ENCODE measurements at places on chromosomes 3 and 15.

DNA sequence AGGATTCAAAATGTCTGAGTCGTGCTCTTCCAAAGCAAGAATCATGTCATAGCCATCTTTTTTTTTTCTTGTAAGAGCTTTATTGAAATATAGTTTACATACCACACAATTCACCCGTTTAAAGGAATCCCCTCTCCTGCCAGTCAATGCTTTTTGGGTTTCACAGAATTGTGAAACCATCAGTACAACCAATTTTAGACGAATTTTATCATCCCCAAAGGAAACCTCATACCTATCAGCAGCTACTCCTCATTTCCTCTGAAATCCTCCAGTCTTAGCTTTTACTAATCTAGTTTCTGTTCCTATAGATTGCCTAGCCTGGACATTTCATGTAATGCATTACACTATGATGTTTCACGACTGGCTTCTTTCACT is 39.6 kb downstream of the ADIPOQ start:
- no peak for DNase-seq

DNA sequence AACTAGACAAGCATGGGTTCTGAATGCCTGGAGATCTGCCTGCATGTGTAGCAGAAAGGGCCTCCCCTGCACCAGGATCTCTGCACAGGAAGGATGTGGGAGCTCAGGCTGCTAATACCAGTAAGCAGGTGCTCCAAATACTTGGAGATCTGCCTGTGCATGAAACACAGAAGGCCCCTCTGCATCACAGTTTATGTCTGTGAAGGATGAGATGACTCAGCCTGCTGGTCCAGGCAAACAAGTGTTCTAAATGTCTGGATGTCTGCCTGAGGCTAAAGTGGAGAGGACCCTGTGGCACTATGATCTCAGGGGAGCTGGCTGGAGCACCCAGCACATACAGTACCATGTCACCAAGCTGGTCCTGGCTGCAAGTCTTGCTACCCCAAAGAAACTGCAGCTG is 678.8 kb downstream of the MCTP2 start:
- DNase-seq = no peak

DNA sequence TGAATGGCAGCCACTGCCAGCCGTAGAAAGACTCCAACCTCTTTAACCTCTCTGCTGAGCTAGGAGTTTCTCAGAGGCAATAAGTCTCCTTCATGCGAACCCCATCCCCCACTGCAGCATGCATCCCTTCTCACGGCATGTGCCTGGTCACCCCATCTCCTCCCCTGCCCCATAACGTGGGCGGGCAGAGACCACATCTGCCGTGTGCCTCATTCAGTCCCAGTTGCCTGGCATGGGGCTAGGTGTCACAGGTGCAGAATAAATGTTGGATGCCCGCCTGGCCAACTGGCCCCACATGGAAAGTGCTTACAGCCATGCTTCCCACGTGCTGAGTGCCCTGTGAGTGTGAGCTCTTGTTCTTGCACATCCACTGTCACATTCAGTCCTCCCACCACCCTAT is 43.5 kb upstream of the NTRK3 start:
- DNase-seq = no peak

DNA sequence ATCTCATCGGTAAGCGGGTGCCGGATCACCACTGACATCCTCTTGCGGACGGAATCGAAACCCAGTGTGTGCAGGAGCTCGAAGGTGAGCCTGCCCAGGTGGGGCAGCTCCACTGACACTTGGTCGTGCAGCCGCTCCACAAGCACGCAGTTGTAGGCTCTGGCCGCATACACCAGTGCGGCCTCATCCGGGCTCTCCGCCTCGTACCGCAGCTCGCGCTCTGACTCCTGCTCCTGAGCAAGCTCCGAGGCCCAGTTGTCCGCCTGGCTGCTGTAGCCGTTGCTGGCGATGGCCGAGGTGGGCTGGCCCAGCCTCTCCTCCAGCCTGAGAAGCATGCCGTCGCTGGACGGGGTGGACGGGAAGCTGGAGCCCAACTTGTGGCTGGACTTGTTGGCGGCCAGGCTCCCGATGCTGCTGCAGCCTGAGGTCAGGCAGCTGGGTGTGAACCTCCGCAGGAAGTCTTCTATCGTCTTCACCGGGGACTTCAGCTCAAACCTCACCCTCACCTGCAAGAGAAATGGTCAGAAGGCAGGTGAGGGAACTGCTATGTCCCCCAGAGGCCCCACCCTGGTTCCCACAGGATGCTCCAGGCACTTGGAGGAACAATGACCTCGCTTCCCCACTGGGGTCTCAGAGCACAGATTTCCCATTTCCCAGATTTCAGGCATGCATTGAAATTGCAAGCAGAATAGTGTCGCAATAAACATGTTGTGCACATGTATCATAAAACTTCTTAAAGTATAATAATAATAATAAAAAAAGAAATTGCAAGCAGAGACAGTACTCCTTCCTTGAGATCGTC is 149.2 kb downstream of the ATP10A start:
- DNase-seq = no peak

DNA sequence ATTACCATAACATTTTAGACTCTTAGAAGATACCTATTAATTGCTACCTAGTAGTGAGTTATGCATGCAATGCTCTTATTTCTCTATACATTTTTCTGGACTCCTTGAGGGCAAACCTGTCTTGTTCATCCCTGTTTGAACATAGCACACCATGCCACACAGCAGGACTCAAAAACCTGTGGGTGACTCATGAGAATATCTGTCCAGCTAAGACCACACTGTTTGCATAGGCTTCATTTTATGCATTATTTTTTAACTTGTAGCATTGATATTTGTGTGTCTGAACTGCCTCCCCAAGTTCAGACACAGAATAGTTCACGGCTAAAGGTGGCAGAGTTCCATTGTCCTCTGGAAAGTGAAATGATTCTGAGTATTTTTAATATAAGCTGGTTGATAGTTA is 1.8 kb downstream of the LMCD1 start:
- DNase-seq = no peak

DNA sequence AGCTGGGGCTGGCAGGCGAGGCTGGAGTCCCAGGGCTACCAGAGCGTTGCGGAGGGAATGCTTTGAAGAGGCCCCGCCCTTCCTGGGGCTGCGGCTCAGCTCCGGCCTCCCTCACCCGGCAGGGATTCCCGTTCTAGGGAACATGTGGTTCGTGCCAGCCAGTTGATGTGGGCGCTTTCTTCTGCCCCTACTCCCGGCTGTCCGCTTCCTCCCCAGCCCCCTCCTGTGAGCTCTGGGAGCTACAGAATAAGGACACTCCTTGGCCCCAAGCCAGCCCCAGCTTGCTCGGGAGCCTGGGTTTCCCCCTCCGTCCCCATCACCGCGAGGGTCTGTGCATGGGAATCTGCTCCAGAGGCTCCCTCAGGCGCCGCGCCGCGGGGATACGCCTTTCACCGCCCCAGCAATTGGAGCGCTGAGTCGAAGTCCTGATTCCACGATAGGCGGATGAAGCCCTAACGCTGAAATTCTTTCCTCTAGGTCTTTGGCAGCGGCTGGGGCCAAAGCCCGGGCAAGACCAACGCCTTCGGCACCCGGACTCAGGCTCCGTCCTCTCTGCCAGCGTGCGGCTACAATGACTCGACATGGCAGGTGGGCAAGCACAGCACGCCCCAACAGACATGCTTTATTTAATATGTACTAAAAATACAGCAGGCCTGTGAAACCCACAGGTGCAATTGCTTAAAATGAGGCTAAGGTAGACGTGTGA is 69.5 kb downstream of the KLF15 start:
- no peak for DNase-seq

DNA sequence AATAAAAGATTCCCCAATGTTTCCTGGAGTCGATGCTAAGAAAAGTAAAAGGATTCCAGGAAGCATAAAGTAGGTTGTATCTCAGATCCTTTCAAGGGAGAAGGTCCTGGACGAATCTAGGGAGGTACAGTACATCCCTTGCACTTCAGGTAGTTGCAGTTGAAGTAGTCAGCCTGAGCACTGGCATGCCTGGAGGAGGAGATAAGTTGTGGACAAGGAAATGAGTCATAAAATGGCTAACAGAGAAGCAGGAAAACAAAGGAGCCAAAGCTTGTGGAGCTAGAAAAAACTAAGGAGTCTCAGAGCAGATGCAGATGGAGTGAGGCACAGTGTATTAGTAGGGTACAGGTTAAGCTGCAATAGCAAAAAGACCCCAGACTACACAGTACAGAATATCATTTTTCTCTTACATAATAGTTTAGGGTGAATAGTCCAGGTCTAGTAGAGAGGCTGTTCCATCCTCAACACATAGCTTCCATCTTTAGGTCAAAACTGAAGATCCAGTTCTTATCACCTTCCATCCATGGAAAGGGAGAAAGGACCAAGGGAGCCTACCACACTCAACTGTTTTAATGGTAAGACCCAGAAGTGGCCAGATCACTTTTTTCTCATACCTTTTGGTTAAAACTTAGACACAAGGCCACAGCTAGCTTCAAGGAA is 41.3 kb downstream of the COL6A5 start:
- no peak for DNase-seq

DNA sequence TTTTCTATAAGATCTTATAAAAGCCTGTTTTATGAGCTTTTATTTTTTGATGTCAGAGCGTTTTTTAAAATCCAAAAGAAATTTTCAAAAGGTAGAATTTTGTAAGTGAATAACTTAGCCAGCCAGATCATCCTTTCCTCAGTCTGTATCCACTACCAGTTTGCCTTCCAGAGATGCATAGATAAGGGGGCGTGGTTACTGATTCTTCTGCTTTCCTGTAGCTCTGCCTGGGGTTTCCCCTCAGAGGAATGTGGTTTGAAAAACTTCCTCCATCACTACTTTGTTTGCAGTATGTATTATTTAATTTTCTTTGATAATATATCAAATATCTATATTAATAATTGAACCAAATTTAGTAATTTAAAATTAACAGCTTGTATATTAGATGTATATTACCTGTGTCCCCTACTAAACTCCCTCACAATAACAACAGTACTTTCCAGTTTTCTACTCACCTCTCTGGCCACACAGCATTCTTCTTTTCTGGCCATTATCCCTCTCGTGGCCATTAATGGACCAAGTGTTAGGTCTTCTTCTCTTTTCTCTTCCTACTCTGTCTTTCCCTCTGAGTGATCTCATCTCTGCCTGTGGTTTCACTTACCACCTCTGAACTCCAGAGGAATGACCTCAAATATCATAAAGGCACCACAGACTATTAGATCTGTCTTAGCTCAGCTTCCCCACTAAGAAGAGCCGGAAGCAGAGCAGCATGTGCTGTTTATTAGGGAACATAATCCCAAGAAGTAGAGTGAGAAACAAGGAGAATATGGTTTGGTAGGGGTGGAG is 239.7 kb downstream of the UBE2E2 start:
- no peak for DNase-seq

GRCh38 chr15:57994221-57995049 is 71.1 kb downstream of the ALDH1A2 start:
- DNase-seq = peak; percentile 54

GRCh38 chr15:89586651-89587050 is 11.4 kb downstream of the TICRR start:
- no peak for DNase-seq

- peak; percentile 56 for DNase-seq
Measured at GRCh38 chr3:134796281-134797056, 1.4 kb downstream of the EPHB1 start.

GRCh38 chr15:37576952-37577351 is 357.5 kb upstream of the TMCO5A start:
- DNase-seq = no peak

- no peak for DNase-seq
Measured at GRCh38 chr3:26931896-26932295, 309.3 kb downstream of the LRRC3B start.

DNA sequence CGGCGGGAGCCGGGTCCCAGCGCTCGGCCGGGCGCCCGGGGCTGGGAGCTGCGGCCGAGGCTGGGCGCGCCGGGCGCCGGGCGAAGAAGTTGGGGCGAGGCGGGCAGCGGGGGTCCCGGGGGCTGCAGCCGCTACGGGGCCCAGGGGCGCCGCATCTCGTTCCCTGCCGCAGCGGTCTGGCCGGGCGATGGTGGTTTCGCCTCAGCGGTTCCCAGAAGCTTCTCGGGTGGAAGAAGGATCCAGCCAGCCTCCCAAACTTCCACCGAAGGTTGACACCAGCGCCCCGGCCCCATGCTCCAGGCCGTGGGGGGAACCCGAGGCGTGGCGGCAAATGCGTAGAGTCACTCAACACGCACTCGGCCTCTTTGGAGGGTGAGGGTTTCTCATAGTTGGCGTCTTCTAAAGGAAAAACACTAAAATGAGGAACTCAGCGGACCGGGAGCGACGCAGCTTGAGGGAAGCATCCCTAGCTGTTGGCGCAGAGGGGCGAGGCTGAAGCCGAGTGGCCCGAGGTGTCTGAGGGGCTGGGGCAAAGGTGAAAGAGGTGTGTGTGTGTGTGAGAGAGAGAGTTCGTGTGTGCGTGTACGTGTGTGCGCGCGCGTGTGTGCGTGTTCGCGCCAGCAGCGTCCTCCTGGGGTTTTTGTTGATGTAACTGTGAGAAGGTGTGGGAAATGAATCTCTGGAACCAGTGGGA is 940 bp downstream of the BOC start:
- DNase-seq = peak; percentile 16

GRCh38 chr3:186782542-186783057 is 777 bp upstream of the EIF4A2 start:
- DNase-seq = no peak

DNA sequence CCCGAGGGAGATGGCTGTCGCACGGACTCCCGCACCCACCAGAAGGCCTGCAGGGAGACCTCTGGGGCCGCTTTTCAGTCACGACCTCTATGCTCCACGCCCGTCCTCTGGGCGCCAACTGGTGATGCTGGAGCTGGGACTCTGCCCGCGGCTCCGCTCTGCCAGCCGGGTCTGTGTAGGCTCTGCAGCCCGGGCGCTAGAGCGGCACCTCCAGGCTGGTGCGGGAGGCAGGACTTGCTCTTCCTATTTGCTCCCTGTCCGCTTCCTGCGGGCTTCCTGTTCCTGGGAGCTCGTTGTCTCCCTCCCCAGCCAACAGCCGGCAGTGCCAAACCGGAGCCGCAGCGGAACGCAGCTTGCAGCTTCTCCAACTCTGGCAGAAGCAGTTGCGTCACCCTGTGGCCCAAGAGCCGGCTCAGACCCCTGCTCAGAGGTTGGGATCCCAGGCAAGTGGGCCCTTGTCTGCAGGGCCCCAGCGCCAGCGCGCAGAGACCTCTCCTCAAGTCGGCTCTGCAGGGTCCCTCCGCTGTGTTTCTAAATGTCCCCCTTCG is 285.9 kb downstream of the XXYLT1 start:
- DNase-seq = no peak

- DNase-seq = no peak
Measured at GRCh38 chr3:89562373-89562772, 455.0 kb downstream of the EPHA3 start.

DNA sequence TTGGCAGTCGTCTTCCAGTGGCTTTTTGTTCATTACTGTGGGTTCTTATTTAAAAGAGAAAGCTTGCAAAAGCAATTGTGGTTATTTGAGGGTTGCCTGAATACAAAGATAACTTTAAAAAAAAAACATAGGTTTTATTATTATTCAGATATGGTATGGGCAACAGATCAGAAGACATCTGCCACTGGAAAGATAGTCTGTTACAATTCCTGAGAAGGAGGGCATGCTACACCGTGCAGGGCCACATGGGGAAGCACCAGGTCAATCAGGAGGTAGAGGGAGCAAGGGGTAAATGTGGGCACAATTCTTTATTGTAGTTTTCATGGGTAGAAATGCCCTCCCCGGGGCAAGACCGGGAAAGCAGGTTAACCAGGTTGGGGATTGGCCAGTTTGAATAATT is 46.5 kb downstream of the BBS4 start:
- DNase-seq = no peak

- DNase-seq = no peak
Measured at GRCh38 chr15:68113273-68113672, 59.2 kb downstream of the PIAS1 start.

- DNase-seq = no peak
Measured at GRCh38 chr15:65245096-65245856, 34.0 kb upstream of the CILP start.

Data from NCI-H345 (cell line).